ENCODE measurements at places on chromosomes 12 and 14.

DNA sequence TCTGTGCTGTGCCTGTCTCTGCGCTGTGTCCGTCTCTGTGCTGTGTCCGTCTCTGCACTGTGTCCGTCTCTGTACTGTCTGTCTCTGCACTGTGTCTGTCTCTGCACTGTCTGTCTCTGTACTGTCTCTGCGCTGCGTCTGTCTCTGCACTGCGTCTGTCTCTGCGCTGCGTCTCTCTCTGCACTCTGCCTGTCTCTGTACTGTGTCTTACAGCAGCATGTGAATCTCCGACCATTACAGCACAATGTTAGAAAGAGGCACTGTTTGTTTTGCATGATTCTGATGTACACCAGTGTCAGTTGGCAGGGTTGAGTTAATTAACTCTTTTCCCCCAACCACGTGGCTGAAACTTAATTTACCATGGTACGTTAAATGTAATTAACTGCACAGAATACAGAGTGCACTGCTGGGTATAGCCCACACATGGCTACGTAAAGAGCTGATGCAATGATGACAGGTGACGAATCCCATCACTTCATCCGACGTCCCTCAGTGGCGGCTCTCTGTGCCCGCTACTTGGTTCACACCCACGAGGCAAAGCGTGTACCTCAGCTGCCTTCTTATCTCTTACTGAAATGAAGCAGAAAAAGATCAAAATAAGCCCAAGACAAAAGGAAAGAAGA, 127.7 kb upstream of the SFSWAP start:
- no peak for DNase-seq

GRCh38 chr14:21106176-21106497, 5.3 kb downstream of the TMEM253 start:
- no peak for DNase-seq

DNA sequence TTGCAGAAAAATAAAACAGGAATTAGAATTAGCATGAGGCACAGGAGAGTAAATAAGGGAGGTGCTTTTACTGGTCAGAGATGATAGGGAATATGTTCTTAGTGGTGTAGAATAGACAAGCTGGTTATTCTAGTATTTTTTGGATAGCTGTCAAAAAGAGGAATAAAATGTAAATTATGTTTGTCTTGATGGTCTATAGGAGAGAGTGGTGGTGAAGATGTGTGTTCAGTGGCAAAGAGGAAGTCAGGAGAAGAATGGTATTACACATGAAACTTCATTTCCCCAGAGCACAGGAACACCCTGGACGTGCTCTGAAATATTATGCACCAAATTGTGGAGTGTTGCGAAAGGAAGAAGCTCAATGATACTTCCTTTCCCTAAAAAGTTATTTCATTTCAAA, 27.8 kb downstream of the MUCL1 start:
- peak; percentile 54 for DNase-seq

DNA sequence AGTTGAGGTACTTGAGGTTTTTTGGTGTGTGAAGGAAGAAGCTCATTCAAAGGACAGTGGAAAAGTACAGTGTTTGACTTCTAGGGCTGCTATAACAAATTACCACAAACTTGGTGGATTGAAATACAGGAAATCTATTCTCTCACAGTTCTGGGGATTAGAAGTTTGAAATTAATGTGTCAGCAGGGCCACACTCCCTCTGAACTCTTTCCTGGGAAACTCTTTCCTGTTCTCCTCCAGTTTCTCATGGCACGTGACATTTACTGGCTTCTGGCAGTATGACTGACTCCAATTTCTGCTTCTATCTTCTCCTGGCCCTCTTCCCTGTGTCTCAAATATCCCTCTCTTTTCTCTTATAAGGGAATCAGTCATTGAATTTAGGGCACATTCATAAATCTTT, 160.2 kb downstream of the CCDC91 start:
- DNase-seq = no peak

DNA sequence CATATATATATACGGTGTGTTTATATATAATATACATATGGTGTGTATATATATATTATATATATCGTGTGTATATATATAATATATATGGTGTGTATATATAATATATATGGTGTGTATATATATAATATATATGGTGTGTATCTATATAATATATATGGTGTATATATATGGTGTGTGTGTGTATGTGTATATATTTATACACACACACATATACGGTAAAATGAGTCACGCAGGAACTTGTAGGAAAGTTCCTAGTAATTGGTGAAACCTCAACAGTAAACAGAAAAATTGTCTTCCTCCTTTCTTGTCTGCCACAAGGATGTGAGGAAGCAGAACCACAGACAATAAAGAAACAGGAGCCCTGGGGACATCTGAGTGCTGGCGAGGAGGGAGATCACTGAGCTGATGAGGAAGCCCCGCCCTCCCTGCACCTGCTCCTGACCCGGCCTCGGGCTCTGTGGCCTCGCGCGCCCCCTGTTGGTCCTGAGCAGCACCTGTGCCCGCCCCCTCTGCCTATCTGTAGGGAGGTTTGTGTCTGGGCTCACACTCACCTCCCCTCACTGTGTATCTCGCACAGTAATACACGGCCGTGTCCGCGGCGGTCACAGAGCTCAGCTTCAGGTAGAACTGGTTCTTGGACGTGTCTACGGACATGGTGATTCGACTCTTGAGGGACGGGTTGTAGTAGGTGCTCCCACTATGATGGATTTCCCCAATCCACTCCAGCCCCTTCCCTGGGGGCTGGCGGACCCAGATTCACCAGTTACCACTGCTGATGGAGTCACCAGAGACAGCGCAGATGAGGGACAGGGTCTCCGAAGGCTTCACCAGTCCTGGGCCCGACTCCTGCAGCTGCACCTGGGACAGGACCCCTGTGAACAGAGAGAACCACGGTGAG, 1079.4 kb downstream of the TMEM121 start:
- DNase-seq = peak; percentile 87

GRCh38 chr12:110943373-110943772, 23.0 kb upstream of the MYL2 start:
- no peak for DNase-seq

- DNase-seq = no peak
These were observed 337.7 kb downstream of the IPO8 start for GRCh38 chr12:30357766-30358490.

DNA sequence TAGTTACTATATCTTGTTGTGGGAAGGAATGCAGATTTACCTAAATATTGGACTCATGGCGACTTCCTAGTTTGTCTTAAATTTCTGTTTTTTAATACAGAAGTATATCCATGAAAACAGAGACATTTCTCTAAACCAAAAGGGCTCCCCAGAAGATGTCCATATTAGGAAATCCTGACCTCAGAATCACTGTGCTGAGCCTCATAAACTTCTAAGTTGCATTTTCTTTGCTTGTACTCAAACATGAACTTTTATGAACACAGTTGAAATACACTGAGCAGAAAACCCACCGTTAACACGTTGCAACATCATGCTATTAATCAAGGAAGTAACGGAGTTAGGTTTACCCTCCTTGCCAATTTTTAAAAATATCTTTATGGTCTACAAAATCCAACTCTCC, 42.9 kb upstream of the NR2C1 start:
- DNase-seq = no peak

All from common myeloid progenitor, CD34-positive (primary cell).